ENCODE measurements at places on chromosomes 1 and 21.

DNA sequence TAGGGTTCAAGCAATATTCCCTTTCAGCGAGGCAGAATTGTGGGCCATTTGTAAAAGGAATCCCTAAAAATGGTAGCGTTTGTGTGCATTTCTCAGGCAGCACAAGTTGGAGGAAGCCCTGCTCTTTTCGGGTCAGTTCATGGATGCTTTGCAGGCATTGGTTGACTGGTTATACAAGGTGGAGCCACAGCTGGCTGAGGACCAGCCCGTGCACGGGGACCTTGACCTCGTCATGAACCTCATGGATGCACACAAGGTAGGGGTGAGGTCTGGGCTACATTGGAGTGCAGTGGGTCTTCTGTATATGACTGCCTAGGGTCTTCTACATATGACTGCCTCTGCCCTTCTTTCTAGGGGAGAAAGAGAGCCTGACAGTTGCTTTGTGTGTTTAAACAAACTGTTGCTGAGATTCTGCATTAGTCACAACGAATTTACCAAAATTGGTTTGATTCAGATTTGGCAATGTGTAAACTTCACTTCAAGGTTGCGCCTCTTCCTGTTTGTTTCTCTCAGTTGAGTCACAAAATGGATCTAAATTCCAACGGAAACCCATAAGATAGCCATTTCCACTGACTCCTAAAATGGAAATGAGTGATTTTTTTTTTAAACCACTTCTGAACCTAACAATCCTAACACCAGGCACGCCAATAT is 40.4 kb upstream of the BMP8A start:
- no peak for DNase-seq

- peak; percentile 68 for DNase-seq
Observed at GRCh38 chr1:155167166-155168104, 5.7 kb downstream of the KRTCAP2 start.

DNA sequence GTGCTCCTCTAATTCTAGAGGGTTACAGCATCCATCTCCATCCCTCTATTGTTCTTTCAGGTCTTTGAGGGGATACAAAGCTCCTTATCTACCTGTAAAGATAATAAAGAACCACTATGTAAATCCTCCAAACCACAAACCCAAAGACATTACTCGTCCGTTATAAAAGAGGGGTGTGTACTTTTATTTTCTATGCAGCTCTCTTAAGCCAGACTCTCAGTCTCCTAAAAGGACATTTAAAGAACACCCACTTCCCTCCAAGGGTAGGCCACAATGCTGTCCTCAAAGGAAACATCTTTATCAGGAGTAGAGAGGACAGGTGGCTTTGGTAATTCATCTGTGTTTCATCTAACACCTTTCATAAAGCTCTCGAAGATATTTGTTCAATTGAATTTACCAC is 67.9 kb upstream of the DYNLT5 start:
- DNase-seq: no peak

DNA sequence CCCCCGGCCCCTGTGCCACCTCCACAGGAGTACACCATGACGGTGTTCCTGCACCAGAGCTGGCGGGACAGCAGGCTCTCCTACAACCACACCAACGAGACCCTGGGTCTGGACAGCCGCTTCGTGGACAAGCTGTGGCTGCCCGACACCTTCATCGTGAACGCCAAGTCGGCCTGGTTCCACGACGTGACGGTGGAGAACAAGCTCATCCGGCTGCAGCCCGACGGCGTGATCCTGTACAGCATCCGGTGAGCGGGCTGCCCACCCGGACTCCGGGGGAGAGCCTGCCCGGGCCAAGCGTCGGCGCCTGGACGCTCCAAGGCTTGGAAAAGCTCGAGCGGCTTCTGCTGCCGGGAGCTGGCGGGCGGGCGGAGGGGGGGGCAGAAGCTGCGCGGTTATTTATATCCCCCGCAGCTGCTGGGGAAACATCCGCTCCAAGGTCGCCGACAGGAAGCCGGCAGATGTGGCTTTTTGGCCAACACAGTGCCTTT is 6.4 kb downstream of the GABRD start:
- DNase-seq: no peak

DNA sequence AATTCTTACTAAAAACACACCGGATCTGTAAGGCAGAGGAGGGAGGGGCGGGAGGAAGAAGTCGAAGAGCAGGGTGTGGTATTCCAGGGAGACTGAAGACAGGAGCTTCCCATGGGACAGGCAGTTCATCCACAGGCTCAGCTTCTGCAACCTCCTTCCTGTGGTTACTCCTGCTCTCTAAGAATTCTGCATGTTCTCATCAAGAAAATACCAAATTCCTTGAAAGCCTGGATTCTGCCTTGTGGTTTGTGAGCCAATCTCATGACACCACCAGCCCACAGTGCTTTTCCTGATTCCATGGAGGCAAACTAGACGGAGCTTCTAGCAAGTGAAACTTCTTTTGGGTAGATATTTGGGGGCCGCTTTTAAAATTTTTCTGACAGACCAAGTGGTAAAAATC is 1.1 kb upstream of the ST6GALNAC3 start:
- no peak for DNase-seq

- no peak for DNase-seq
Observed at GRCh38 chr21:27505516-27505915, 538.6 kb upstream of the ADAMTS5 start.

DNA sequence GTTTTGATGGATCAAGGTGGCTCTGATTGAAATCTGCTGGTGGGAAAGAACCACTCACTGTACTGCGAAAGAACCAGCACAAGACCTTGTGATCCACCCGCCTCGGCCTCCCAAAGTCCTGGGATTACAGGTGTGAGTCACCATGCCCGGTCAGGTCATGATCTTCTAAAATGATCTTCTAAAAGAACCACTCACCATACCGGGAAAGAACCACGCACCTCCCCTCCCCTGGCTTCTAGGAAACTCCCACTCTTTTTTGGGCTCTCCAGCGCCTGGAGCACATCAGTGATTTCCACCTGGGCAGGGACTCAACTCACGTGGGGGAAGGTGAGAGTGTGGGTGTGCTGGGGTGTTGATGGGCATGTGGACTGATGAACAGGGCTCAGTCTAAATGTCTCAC is 7.9 kb upstream of the RAB7B start:
- no peak for DNase-seq

All from keratinocyte (primary cell).